Activated CD8-positive, alpha-beta memory T cell treated with anti-CD3 and anti-CD28 coated beads for 1 hour (primary cell): ENCODE measurements at places on chromosomes 3 and 15.

DNA sequence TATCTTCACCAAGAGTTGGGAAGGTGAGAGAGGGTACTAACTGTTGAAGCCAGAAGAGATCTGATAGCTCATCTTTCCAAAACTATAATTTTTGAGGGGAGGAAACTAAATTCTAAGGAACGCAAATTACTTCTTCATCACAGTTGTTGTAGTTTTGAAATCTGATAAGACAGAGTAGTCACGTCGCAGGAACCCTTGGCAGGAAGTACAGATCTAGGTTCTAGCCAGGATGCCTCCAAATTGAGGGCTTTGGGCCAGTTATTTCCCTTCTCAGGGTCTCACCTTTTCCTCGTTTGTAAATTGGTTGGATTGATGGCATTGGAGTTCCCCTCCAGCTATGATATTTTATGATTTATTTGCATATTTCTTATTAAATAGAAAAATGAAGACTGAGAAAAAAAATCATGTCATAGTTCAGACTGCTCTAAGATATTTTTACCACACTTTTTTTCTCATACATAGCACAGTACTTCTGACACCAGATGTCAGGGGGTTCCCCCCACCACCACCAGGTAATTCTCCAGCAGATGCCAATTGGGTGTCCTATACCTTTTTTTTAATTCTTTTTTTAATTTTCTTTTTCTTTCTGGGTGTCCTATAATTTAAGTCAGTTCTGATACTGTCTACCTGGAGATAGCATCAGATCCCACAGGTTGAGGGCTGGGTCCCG lies 32.3 kb upstream of the APH1B start:
- DNase-seq = no peak

DNA sequence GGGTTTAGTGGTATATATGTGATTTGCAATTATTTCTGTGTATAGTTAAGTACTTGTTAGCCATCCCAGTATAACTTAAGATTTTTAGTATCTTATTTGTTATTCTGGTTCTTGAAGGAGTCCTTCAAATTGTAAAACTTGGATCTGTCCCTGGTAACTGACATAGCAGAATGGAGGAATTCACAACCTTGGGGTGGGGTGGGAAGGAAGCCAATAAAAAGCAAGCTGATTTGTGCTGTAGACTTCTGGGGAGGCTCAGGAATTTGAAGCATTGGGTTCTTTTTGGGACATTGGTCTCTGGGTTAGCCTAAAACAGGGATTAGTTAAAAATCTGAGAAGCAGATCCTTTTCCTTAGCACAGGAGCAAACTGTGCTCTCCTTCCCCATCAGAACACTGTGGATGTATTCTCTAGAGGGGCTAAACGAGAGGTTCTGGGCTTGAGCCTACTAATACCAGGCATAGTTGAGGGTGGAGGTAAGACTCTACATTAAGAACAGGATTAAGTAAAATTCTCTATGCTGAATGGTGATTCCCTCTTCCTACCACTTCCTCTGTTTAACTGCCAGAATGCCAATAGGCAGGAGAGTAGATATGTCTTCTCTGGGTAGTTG lies 42.2 kb downstream of the GMPS start:
- no peak for DNase-seq

DNA sequence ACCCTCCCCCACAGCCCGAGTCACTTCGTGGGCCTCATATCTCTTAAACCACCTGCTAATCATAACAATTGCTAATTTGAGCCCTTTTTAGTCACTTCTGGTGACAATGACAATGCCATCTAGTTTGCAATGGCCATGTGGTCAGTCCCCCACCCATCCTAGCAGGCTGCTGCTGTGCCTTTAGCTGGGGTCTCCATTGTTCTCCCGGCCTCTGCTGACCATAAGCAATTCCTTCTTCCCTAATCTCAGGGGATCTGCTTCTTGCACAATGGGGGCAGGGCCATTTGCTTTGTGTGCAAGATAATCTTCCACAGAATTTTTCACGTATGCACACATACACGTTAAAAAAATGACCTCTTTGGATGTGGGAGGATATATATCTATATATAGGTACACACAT lies 406.1 kb upstream of the ONECUT1 start:
- no peak for DNase-seq

- no peak for DNase-seq
Observed at GRCh38 chr15:82128401-82129148, 82.8 kb upstream of the MEX3B start.

- no peak for DNase-seq
Observed at GRCh38 chr3:14773691-14774128, 45.1 kb upstream of the FGD5 start.

- DNase-seq = peak; percentile 66
Observed at GRCh38 chr15:38690719-38691332, 126.2 kb upstream of the RASGRP1 start.

- DNase-seq = no peak
Observed at GRCh38 chr3:61664105-61664482, 102.7 kb downstream of the PTPRG start.

- no peak for DNase-seq
Observed at GRCh38 chr3:100506355-100506754, 13.9 kb downstream of the TMEM45A start.

GRCh38 chr15:94875550-94875949 lies 644.2 kb downstream of the MCTP2 start:
- no peak for DNase-seq

DNA sequence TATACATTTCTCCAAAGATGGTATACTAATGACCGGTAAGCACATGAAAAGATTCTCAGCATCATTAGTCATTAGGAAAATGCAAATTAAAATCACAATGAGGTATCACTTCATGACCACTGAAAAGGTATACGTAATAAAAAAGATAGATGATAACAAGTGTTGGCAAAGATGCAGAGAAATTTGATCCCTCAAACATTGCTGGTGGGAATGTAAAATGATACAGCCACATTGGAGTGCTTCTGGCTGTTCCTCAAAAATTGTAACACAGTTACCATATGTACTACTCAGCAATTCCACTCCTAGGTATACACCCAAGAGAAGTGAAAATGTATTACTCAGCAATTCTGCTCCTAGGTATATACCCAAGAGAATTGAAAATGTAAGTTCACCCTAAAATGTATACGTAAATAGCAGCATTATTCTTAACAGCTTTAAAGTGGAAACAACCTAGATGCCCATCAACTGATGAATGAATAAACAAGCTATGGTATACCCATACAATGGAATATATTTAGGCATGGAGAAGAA lies 25.0 kb upstream of the KY start:
- no peak for DNase-seq

- DNase-seq = peak; percentile 34
Observed at GRCh38 chr3:69082805-69083204, 1.9 kb upstream of the ARL6IP5 start.

DNA sequence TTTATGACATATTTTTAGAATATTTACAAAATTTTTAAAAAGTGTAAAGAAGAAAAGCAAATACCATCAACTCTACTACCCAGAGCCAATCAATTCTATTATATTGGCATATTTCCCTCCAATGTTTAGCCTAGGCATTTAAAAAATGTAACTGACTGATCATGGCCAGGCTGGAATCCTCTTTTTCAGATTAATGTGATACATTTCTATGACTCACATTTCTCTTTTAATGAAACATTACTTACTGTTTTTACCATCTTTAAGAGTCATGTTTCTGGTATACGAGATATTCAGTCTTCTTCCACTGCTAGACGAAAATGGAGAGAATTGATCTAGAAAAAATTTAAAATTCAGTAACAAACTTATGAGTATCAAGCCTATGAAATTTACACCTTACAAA lies 53.4 kb upstream of the DCUN1D1 start:
- no peak for DNase-seq

DNA sequence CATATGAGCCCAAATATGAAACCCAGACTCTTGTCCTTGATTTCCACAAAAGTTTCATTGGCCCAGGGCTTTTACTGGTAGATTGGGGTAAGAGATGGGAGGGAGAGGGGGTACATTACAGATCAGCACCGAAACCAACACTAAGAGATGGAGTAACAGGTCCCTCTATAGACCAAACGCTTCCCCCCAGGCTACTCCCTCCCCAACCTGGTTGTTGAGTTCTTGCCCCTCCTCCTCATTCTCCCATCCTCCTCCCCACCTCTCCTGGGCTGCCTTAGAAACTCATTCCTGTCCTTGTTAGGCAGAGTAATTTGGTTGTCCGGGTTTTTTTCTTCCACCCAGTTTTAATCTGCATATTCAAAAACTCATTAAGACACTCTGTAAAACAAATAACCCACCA lies 74.1 kb downstream of the MESD start:
- no peak for DNase-seq

DNA sequence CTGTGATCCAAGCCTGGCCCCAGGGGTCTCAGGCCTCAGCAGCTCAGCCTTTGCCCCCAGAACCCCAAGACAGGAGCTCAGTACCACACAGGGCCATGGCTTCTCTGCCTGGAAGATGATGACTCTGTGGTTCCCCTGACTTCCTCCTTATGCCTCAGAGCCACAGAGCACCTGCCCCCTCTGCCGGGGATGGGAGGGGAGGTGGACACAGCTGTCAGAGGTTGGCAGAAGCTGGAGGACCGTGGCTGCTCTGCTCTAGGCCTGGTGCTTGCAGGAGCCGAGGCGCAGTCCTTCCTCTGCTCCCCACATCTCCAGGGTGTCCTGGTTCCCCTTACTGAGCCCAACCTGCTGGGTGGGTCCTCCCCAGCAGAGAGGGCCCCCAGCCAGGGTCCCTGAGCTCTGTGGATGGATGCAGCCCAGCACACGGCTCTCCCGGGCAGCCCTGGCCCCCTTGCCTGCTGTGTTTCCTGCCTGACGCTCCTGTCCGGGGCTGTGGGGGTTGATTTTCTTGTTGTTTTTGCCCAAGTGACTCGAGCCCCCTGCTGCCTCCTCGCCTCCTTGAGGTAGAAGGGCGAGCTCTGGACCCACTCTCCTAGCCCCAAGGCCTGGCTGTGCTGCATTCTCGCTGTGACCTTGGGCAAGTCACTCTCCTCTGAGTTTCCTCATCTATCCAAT lies 36.6 kb downstream of the PSTPIP1 start:
- no peak for DNase-seq

GRCh38 chr3:142618917-142619461 lies 22.8 kb downstream of the PLS1 start:
- DNase-seq = no peak

- DNase-seq = no peak
Observed at GRCh38 chr3:122074621-122075265, 19.6 kb downstream of the CD86 start.

DNA sequence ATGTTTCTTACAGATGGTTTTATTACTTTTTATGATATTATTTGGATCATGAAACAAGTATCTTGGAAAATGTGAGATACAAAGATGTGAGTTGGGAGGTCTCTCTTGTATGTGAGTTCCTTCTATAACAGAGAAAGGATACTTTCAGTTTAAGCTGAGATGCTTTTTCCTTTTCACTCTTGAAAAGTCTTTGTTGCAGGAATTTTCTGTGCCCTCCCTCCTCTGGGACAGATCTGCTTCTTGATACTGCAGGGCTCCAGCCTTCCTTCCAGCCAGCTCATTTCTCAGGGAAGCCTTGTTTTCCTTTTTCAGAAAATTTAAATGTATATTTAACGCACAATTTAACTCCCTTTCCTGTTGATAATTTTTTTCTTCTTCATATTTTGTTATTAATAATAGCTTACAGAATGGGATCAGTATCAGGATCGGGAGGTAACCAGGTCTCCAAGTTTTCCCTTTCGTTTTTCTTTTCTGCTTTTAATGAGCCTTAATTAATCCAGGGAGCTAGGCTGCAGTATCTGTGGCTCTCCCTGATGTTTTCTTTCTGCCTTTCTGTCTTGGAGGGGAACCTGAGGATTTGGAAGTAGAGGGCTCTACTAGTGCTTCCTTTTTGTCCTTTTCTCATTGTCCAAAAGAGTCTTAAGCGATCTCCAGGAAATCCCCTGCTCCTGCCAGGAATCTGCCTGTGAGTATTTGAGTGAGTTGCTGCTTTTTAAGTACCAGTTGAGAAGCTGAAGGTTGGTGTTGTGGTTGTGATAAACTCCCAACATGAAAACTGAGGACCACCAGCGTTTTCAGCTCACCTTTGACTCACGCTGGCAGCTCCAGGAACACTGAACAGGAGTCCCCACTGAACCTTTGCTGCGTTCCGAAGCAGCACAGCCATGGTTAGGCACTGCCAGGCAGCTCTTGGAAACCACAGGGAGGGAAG lies 105.7 kb downstream of the IGF1R start:
- DNase-seq = no peak

- DNase-seq = no peak
Observed at GRCh38 chr3:72311425-72311824, 526.5 kb upstream of the PROK2 start.

- no peak for DNase-seq
Observed at GRCh38 chr3:139473155-139473771, 3.1 kb downstream of the RBP2 start.

- DNase-seq = no peak
Observed at GRCh38 chr3:190716961-190717360, 145.5 kb downstream of the GMNC start.

- DNase-seq = no peak
Observed at GRCh38 chr3:47270526-47270925, 12.1 kb downstream of the KIF9 start.

DNA sequence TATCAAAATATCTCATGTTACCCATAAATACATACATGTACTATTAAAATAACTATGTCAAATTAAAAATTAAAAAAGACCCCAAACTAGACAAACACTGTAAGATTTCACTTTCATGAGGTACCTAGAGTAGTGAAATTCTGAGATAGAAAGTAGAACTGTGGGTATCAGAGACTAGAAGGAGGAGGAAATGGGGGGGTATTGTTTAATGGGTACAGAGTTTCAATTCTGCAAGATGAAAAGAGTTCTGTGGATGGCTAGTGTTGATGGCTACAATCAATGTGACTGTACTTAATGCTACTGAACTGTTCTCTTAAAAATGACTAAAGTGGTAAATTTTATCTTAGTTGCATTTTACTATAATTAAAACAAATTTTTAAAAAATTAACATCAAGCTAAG lies 36.6 kb downstream of the RFX7 start:
- DNase-seq = no peak

DNA sequence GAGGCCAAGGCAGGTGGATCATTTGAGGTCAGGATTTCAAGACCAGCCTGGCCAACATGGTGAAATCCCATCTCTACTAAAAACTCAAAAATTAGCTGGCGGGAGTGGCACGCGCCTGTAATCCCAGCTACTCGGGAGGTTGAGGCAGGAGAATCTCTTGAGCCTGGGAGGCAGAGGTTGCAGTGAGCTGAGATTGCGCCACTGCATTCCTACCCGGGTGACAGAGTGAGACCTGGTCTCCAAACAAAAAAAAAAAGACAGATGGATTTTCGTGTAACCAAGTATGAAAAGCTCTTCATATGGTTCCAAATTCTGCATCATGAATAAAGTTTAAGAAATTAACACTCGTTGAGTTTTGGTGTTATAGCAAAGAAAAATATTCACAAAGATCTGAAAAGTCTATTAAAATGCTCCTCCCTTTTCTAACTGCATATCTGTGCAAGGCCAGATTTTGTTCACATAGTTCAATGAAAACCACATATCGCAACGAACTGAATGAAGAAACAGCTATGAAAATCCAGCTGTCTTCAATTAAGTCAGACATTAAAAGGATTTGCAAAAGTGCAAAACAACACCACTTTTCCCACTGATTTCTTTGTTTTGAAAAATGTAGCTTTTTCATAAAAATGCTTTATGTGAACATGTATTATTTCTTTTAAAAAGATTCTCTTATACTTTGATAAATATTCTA lies 23.8 kb upstream of the FBLN2 start:
- no peak for DNase-seq
